Calu3 (cell line): ENCODE measurements at places on chromosomes 7 and 10. TPM values are rescaled to one million over a fixed set of nuclear protein-coding genes. Genes with fewer than 3 reads are reported as not detected.
A peak's percentile ranks its signal among the peaks of the same experiment; 100 is the strongest.

The AASS gene
- total RNA-seq: 12.7 and 18.7 TPM in 2 replicates

The GRID1 gene
- 0.10 TPM in 1 of 2 replicates, not detected in the other for total RNA-seq

The ELAPOR2 gene
- 0.68 and 0.83 TPM in 2 replicates for total RNA-seq

The SGPL1 gene
- 75.8 and 84.6 TPM in 2 replicates for total RNA-seq

The STEAP1B gene
- total RNA-seq: 2.6 and 4.4 TPM in 2 replicates

The SLC39A12 gene
- total RNA-seq: not detected in 2 replicates

The OR9A2 gene
- total RNA-seq: not detected in 2 replicates

- no peak for DNase-seq
- peaks cover 17% of the 10 kb centered on the region for H3K4me1 ChIP-seq
- no peaks in the 10 kb centered on the region for H3K27me3 ChIP-seq
- no peaks in the 10 kb centered on the region for H3K36me3 ChIP-seq
- H3K27ac ChIP-seq: peak overlapping the region; percentile 29
- H3K4me3 ChIP-seq: no peak overlapping the region
These were observed 214.9 kb downstream of the IPMK start for GRCh38 chr10:58052772-58053171.

DNA sequence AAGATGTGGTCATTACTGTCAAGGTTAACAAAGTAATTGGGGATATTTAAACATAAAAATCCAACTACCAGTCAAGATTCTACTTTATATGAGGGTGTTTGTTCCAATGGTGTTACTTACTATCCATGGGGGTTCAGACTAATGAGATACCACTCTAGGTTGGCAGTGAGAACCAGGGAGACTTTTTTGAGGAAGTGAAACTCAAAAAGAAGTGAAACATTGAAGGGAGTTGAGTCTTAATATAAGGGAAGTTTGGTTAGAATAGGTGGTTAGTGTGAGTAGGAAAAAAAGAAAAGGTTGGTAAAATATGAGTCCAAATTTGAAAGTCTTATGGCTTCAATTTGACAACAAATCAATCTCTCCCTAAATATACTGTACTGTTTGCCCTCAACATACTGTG is 123.6 kb upstream of the ANK3 start:
- no peak overlapping the region for H3K27ac ChIP-seq
- no peak for DNase-seq
- H3K4me1 ChIP-seq: no peaks in the 10 kb centered on the region
- no peaks in the 10 kb centered on the region for H3K36me3 ChIP-seq

DNA sequence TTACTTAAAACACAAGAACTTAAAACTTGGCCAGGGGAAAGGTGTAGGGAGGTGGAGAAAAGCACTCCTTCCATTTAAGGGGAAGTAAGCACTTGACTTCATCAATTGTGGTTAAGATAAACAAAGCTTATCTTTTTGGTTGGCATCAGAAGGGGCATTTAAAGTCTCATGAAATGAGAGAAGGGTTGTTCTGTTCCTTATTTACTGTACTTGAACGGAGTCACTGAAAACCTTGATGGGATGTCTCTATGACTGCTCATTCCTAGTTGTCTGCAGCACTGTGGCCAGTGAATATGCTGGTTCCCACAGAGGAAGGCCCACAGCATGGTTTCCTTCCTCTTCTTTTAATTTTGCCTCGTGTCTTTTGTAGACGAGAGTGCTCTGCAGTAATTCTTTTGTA is 229.3 kb downstream of the AUTS2 start:
- H3K27me3 ChIP-seq: no peaks in the 10 kb centered on the region
- no peak for DNase-seq
- no peaks in the 10 kb centered on the region for H3K36me3 ChIP-seq
- H3K4me3 ChIP-seq: no peak overlapping the region
- H3K4me1 ChIP-seq: no peaks in the 10 kb centered on the region

- H3K4me3 ChIP-seq: no peak overlapping the region
- H3K27ac ChIP-seq: no peak overlapping the region
- H3K27me3 ChIP-seq: peaks cover 19% of the 10 kb centered on the region
- H3K4me1 ChIP-seq: no peaks in the 10 kb centered on the region
- peaks cover 7% of the 10 kb centered on the region for H3K36me3 ChIP-seq
- no peak for DNase-seq
These were observed 8.4 kb upstream of the ZFAND2A start for GRCh38 chr7:1168422-1168821.

DNA sequence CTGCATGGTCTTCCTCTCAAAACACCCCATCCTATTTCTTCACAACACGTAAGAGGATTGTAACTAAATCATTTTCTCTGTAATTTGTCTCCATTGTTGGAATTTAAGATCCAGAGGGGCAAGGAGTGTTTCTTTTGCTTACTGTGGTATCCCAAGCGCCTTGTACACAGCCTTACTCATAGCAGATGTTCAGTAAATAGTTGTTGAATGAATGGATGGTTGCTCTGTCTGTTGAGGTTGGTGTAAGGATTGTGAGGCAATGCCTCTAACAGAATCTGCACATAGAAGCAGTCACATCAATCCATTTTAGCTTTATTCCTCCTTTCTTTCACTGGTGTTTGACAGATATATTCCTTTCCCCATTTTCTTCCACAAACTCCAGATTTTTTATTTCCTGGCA is 90.1 kb downstream of the ZNF365 start:
- H3K4me1 ChIP-seq: no peaks in the 10 kb centered on the region
- no peak overlapping the region for H3K4me3 ChIP-seq
- no peak for DNase-seq
- H3K36me3 ChIP-seq: no peaks in the 10 kb centered on the region
- no peak overlapping the region for H3K27ac ChIP-seq

DNA sequence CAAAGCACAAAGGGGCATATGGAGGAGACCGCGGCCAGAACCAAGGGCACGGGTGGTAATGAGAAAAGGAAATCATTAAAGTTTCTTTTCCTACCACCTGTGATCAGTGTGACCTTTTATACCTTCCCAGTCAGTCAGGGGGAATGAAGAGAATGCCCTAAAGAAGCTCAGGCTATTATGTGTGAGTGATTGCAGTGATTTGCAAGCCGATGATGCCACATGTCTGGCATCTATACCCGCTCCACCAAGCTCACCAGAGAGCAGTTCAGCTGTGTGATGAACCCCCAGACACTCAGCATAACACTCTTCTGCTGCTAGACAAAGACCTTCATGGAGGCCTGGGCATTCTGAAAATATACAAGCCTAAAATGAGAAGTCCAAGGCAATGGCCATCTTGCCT is 106.2 kb upstream of the AGK start:
- no peak overlapping the region for H3K27ac ChIP-seq
- no peak for DNase-seq
- no peaks in the 10 kb centered on the region for H3K4me1 ChIP-seq
- H3K4me3 ChIP-seq: no peak overlapping the region
- no peaks in the 10 kb centered on the region for H3K36me3 ChIP-seq
- H3K27me3 ChIP-seq: no peaks in the 10 kb centered on the region

DNA sequence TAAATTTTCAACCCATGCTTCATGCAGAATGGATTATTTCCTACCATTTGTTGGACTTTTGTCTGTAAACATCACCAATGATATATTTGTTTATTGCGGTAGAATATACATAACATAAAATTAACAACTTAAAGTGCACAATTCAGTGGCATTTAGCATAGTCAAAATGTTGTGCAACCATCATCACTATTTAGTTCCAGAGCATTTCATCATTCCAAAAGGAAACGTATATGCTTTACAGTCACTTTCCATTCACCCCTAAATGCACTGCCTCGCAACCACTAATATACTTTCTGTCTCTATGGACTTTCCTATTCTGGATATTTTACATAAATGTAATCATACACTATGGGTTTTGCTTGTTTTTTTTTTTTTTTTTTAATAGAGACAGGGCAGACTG is 11.4 kb upstream of the ZNF248 start:
- H3K4me3 ChIP-seq: no peak overlapping the region
- no peak for DNase-seq
- H3K27me3 ChIP-seq: no peaks in the 10 kb centered on the region
- H3K27ac ChIP-seq: no peak overlapping the region

DNA sequence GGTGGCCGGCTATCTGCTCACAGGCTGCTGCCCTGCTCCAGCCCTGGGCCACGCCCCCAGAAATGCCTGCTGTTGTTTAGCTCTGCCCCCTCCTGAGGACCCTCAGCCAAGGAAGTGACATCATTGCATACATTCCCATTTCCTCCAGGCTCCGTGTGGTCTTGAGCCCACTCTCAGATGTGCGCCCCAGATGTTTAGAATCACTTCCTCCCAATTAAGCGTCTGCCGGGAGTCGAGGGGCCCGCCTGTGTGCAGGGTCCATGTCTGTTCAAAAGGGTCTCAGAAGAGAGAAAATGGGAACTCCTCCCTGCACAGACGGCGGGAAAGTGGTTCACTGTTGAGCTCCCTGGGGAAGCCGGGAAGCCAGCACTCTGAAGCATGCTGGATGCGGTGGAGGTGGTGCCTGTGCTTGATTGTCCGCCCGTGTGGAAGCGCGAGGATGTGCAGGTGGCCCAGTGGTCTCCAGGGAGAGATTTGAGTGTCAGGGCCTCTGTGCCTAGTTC is 116.9 kb upstream of the PPIF start:
- H3K27me3 ChIP-seq: no peaks in the 10 kb centered on the region
- H3K36me3 ChIP-seq: peaks cover 5% of the 10 kb centered on the region
- H3K27ac ChIP-seq: no peak overlapping the region
- no peak for DNase-seq

- H3K27me3 ChIP-seq: no peaks in the 10 kb centered on the region
- no peak for DNase-seq
- H3K36me3 ChIP-seq: no peaks in the 10 kb centered on the region
- H3K27ac ChIP-seq: no peak overlapping the region
- peaks cover 7% of the 10 kb centered on the region for H3K4me1 ChIP-seq
- H3K4me3 ChIP-seq: no peak overlapping the region
These were observed 515.9 kb downstream of the PARD3 start for GRCh38 chr10:34299105-34299611.

GRCh38 chr7:72101444-72101843 is 310.7 kb downstream of the CALN1 start:
- H3K4me3 ChIP-seq: no peak overlapping the region
- no peak overlapping the region for H3K27ac ChIP-seq
- no peaks in the 10 kb centered on the region for H3K36me3 ChIP-seq
- no peaks in the 10 kb centered on the region for H3K27me3 ChIP-seq

DNA sequence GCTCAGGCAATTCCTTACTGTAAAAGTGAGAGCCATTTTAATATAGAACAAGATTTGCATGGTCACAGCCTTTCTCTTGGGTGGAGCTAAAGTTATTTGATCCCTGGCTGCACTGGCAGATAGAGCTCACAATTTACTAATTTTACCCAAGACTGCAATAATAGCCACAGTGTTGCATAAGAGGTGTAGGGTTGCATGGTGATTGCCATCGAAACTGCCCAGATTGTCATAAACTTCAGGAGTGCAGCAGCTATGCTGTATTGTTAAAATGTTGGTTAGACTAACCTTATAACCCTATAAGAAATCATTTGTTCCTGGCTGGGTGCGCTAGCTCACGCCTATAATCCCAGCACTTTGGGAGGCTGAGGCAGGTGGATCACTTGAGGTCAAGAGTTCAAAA is 50.0 kb downstream of the VCL start:
- H3K4me3 ChIP-seq: no peak overlapping the region
- H3K36me3 ChIP-seq: peaks cover 31% of the 10 kb centered on the region
- peak overlapping the region; percentile 78 for H3K27ac ChIP-seq
- H3K27me3 ChIP-seq: no peaks in the 10 kb centered on the region
- peak; percentile 57 for DNase-seq
- peaks cover 62% of the 10 kb centered on the region for H3K4me1 ChIP-seq

DNA sequence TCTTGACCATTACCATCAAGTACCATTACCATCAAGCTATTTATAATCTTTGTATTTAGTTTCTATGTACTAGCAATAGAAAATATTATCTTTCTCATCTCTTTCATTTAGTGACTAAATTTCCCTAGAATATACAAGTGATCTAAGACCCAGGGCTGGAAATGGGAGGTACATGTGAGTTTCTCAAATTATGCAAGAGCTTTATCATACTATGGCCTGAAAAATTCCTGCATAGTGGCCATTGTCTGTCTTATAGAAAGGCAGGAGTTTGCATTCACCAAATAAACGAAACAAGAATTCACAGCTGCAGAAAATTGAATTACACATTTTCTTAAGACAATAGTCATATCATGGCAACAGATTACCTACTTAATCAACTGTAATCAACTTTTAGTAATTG is 50.7 kb upstream of the HDAC9 start:
- no peak overlapping the region for H3K27ac ChIP-seq
- no peaks in the 10 kb centered on the region for H3K36me3 ChIP-seq
- H3K4me1 ChIP-seq: no peaks in the 10 kb centered on the region
- DNase-seq: no peak
- no peaks in the 10 kb centered on the region for H3K27me3 ChIP-seq

- peak overlapping the region; percentile 42 for H3K27ac ChIP-seq
- H3K36me3 ChIP-seq: no peaks in the 10 kb centered on the region
- peaks cover 73% of the 10 kb centered on the region for H3K4me1 ChIP-seq
- H3K4me3 ChIP-seq: no peak overlapping the region
- DNase-seq: peak; percentile 19
These were observed 64.9 kb downstream of the PPP1R9A start for GRCh38 chr7:94972296-94972695.

- no peak overlapping the region for H3K4me3 ChIP-seq
- H3K4me1 ChIP-seq: no peaks in the 10 kb centered on the region
- H3K27ac ChIP-seq: no peak overlapping the region
- no peak for DNase-seq
- no peaks in the 10 kb centered on the region for H3K36me3 ChIP-seq
These were observed 354.8 kb upstream of the CELF2 start for GRCh38 chr10:10662716-10663408.

- DNase-seq: peak; percentile 1
- no peaks in the 10 kb centered on the region for H3K36me3 ChIP-seq
- H3K27me3 ChIP-seq: no peaks in the 10 kb centered on the region
- H3K27ac ChIP-seq: no peak overlapping the region
- H3K4me3 ChIP-seq: no peak overlapping the region
These were observed 982.1 kb upstream of the MBL2 start for GRCh38 chr10:53754596-53755250.

- no peaks in the 10 kb centered on the region for H3K36me3 ChIP-seq
- H3K27ac ChIP-seq: no peak overlapping the region
- no peak for DNase-seq
- H3K27me3 ChIP-seq: no peaks in the 10 kb centered on the region
These were observed 90.0 kb upstream of the AOAH start for GRCh38 chr7:36814311-36814710.
